Activated CD8-positive, alpha-beta memory T cell treated with anti-CD3 and anti-CD28 coated beads for 4 hours (primary cell): ENCODE measurements at places on chromosomes 7 and 10.

DNA sequence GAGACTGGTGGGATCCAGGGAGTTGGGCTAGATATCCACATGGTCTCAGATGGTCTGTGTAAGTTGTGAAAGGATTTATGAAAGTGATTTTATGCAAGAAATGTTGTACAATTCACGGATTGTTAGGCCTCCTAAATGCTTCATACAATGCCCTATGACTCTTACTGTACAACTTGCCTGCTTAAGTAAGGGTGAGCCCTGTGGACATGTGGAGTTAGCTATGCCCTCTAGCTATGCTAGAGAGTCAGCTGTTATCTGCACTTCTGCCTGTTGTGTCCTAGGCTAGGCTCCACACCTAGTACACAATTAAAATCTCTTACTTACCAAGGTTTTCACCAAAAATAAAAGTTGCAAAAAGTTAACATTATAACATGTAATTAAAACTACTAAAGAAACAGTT lies 1.7 kb upstream of the CFAP43 start:
- DNase-seq = no peak

- no peak for DNase-seq
Observed at GRCh38 chr10:35300063-35300699, 36.1 kb upstream of the CCNY start.

- no peak for DNase-seq
Observed at GRCh38 chr10:110214371-110214826, 7.0 kb downstream of the MXI1 start.

- DNase-seq = no peak
Observed at GRCh38 chr7:104206841-104207240, 972 bp downstream of the ORC5 start.

- no peak for DNase-seq
Observed at GRCh38 chr7:121334875-121335648, 6.3 kb downstream of the WNT16 start.

DNA sequence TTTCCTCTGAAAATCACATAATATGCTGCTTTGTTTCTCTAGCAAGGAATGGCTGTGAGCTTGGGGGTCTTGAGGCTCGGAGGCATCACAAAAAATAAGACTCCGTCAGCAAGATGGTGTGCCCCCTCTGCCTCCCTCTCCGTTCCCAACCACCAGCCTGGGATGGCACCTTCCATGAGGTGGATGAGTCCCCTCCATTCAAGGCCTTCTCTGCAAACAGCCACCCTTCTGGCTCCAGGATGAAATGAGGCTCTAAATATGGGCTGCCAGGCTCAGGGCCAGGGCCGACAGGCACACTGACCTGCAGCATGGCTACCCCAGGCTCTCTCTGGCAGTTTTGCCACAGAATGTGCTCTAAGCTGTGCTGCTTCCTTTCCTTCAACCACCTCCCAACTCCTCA lies 521.5 kb downstream of the PTPRN2 start:
- DNase-seq = no peak
